Fibroblast of the aortic adventitia (primary cell): ENCODE measurements at places on chromosomes 4 and X.

GRCh38 chr4:169976951-169977350, 49.2 kb downstream of the MFAP3L start:
- peak; percentile 13 for DNase-seq

- no peak for DNase-seq
Observed at GRCh38 chr4:180788729-180789128, 1454.5 kb upstream of the TENM3 start.

GRCh38 chrX:63428348-63428747, 77.2 kb upstream of the SPIN4 start:
- no peak for DNase-seq

DNA sequence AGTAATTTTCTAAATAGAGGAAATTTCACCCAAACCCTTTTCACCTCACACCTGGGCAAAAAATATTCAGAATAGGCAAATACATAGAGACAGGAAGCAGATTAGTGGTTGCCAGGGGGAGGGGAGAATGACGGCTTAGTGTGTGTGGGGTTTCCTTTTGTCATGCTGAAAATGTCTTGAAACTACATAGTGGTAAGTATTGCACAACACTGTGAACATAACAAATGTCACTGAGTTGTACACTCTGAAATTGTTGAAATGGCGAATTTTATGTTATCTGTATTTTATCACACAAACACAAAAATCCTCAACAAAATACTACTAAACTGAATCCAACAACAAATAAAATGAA, 60.7 kb upstream of the PLAC1 start:
- no peak for DNase-seq

DNA sequence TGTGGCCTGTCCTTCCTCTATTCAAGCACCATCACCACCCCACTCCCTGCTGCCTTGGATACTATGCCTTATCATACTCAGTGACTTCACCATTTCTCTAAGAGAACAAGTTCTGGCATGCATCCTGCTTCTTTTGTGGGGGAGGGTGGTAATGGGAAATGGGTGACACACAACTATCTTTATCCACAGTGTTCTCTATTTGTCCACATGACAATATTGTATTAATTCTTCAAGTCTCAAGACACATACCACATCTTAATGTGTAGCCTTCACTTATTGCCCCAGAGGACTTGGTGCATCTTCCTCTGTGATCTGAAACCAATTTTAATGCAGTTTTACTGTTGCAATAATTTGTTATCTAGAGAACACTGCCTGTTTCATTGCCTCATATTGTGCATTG, 29.3 kb upstream of the UGT2B7 start:
- DNase-seq, result peak; percentile 30

DNA sequence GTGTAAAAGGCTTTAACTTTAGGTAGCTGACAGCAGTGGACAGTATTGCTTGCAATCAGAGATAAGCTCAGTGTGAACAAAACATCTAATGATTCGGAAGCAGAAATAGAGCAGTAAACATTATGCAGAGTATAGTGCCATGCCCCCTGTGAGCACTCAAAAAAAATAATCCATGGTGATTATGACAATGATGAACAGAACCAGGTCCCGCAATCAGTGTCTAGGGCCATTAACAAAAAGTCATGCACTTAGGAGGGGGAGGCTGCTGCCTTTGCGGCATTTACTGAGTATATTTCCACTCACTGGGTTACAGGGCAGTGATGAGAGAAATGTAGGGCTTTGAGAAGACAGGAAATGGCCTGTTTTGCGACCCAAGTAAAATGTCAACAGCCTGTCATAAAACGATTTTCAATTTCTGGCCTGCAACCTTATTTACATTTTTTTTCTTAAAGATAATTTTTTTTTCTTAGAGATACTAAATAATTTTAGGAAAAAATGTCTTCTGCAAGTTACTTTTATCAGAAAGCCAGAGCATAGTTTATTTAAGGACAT, 27.3 kb upstream of the NEIL3 start:
- no peak for DNase-seq

DNA sequence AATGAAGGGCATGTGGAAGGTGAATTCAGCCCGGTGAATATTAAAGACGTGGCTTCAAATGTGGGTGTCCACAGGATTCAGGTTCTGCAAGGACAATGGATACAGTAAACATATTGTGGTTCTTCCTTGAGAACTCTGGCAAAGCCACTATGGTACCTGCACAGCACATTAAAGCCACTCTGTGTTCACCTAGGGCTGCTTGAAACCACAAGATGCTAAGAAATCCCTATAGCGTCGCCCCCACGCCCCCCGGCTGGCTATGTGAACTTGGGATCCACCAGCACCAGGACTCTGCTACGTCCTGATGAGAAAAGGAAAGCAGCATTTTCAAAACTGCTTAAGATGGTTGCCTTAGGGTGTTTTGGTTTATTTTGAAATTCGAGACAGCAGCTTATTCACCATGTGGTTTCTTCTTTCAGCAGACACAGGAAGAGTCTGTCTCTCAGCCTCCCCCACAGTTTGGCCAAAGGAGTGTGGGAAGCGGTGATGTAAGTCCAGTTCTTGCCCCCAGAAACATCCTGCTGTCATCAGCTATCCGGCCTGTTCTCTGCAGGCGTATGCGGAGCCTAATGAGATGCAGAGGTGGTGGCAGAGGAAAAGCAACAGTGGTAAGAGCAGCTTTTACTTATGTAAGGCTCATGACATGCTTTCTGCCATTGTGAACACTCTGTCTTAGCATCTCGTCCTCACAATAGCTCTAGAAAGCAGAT, 111.5 kb downstream of the AFAP1 start:
- peak; percentile 99 for DNase-seq

DNA sequence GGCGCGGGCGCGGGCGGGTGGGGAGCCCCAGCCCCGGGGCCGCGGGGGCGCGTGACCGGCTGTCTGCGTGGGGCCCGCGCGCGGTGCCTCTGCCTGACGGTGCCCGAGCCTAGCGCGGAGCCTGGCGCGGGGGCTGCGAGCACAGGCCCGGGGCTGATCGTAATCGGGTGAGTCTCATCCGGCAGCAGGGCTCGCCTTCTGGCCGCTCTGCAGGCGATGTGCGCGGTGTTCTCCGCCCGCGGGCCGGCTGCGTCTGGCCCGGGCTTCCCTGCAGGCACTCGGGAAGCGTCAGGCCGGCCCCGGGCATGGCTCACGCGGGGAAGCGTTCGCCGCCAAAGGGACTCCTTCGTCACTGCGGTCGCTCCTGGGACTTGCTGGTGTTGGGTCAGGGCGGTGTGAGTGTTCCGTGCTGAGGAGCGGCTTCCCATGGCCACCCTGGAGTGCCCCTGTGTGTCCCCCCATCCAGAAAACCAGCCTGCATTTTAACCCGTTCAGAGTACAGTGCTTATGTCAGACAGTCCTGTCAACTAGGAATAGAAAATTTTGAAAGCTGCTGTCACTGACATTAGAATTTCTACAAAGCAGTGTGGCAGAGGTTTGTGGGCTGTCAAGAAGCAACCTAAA, 40.6 kb downstream of the FAM149A start:
- peak; percentile 52 for DNase-seq
